Endothelial cell of umbilical vein (primary cell): ENCODE measurements at places on chromosomes 7 and 10. TPM values are rescaled to one million over a fixed set of nuclear protein-coding genes. Genes with fewer than 3 reads are reported as not detected.

- no peak for DNase-seq
These were observed 55.8 kb downstream of the NCAPG2 start for GRCh38 chr7:158648787-158649186.

DNA sequence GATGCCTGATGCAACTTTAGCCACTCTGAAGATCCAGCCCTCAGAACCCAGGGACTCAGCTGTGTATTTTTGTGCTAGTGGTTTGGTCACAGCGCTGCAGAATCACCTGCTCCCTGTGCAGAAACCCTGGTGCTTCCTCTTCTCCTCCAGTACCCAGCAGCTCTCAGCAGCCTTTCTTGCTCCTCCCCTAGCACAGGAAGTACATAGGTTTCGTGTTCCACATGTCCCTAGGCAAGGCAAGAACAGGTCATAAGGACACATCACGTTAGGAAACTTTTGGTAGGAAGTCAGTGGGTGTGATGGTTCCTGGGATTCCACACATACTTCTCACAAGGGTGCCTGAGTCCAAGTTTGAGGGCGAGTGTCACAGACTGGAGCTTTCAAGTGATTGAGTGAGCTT, 167.9 kb upstream of the PRSS1 start:
- DNase-seq, result no peak

GRCh38 chr7:19099194-19099593, 18.2 kb downstream of the TWIST1 start:
- no peak for DNase-seq

DNA sequence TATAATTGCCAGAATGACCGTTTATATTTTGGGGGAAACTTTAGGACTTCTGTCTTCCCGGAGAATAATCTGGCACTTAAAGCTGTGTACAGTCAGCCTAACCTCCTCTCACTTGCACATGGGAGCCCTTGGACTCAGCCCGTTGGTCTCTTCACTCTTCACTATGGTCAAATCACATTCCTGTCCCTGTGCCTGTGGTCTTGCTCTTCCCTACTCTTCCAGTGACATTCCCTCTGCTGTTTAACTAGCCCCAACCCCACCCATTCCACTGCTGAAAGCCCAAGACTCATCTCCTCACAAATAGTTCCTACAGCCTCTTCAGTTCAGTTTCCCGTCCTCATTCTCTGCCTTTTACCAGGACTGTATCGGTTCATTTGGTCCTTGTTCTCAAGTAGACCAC, 135.0 kb downstream of the DYNC1I1 start:
- DNase-seq, result no peak

Gene SPDYE2
- total RNA-seq, result not detected in 2 replicates

- DNase-seq, result no peak
These were observed 5.1 kb upstream of the CSGALNACT2 start for GRCh38 chr10:43132867-43133787.

Gene SLC26A5
- total RNA-seq, result not detected in 2 replicates

DNA sequence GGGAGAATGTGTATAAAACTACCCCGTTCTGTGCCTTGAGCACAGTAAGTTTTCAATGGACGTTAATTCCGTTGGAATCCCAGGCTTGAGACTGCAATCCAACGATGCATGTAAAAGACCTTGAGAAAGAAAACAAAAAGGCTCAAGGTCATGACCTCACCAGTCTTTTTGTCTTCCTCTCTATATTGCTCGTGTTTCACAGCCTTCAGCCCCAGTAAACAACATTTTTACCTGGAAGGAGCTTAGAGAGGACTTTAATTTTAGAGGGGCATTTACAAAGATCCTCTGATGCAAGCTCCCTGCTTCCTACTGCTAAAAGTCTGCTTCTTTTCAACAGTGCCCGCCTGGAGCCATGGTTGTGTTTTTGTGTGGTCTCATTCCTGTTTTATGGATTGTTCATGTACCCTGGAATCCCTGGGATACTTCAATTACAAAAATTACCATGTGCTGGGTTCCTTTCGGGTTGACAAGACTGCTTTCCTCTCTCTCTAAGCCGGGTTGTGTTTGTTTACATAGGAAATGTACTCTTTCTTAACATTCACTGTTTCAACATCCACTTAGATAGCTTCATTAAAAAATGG, 320.1 kb upstream of the NFE2L3 start:
- no peak for DNase-seq

DNA sequence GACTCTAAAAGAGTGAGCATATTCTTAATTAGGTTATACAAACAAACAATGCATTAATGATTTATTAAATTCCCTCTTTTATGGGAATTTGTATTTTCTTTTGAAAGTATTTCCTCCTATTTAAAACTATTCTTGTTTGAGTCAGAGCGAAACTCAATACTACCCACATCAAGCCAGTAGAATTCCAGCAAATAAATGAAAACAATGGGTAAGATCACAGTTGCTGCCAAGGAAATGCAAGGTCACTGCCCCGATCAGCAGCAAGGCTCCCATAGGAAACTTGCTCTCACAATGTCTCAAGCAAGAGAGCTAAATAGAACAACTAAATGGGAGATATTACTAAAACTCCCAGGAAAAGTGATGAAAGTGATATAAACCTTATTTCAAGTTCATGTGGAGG, 206.3 kb downstream of the THSD7A start:
- DNase-seq, result peak; percentile 96

DNA sequence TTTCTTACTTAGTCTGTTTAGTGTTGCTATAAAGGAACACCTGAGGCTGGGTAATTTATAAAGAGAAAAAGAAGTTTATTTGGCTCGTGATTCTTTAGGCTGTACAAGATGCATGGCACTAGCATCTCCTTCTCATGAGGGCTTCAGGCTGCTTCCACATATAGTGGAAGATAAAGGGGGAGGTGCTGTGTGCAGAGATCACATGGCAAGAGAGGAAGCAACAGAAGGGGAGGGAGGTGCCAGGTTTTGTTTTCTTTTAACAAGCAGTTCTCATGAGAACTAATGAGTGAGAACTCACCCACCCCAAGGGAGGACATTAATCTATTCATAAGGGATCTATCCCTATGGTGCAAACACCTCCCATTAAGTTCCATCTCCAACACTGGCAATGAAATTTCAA, 17.3 kb downstream of the CYP2E1 start:
- no peak for DNase-seq

DNA sequence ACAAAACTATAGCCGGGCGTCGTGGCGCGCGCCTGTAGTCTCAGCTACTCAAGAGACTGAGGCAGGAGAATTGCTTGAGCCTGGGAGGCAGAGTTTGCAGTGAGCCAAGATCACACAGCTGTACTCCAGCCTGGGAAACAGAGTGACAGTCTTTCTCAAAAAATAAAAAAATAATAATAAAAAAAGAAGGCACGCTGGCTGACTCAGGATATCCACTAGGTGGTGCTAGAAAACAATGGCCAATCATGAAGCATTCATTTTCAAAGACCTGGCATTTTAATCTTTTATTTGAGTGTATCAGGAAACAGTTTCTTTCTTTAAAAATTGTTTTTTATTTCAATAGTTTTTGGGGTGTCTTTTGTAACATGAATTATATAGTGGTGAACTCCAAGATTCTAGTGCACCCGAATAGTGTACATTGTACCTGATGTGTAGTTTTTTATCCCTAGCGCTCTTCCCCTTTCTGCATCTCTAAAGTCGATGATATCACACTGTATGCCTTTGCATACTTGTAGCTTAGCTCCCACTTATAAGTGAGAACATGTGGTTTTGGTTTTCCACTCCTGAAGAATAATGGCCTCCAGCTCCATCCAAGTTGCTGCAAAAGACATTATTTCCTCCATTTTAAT, 88.6 kb downstream of the LYZL1 start:
- DNase-seq, result peak; percentile 30

GRCh38 chr7:139047970-139048369, 12.1 kb upstream of the ZC3HAV1L start:
- no peak for DNase-seq

DNA sequence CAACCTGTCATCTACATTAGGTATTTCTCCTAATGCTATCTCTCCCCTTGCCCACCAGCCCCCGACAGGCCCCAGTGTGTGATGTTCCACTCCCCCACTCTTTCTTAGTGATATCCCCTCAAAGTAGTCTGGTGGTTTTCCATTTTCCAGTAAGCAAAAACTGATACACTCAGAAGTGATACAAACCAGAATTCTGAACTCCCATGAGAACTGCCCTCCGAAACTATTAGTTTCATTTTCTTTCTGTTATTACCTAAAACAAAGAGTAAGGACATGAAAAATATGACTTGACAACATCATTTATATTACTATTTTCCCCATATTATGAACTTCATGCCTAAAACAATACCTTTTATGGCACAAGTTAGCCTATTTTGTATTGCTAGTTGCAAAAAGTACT, 175.0 kb downstream of the OTUD1 start:
- no peak for DNase-seq

GRCh38 chr7:148927123-148928045, 43.3 kb upstream of the EZH2 start:
- DNase-seq, result no peak

Gene BHLHA15
- 1.2 and 1.5 TPM in 2 replicates for total RNA-seq

Gene TCAF2
- 7.1 and 8.4 TPM in 2 replicates for total RNA-seq

DNA sequence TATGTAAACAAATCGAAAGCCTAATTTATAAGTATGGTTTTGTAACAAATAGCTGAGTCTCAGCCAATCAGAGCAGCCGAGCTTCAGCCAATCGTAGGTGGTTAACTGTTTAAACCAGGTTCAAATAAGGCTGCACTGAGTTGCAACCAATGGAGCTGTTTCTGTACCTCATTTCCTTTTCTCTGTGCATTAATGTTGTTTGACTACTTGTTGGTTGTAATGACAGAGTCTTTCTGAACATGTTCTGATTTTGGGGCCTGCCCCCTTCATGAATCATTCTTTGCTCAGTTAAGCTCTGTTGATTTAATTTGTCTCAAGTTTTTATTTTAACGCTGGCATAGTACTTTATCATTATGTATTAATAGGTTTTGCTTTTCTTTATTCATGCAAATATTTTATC, 14.6 kb downstream of the OTUD1 start:
- no peak for DNase-seq

DNA sequence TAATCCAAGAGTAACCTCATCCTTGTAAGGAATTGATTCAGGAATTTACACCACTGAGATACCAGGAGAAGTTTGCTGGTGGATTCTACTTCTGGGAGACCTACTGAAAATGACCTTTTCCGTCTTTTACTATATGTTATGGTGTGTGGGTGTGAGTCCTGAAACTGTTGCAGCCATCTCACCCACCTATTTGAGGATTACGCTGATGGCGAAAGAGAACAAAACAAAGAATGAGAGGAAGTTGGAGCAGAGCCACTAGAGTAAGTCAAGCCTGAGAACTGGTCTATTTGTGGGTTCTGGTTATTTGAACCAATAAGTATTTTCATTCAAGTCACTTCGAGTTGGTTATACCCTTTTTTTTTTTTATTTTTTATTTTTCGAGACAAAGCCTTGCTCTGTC, 12.7 kb upstream of the ABCC2 start:
- peak; percentile 15 for DNase-seq

- no peak for DNase-seq
These were observed 196.0 kb upstream of the C7orf33 start for GRCh38 chr7:148394582-148394981.

Gene LRRC18
- total RNA-seq, result not detected in 2 replicates

GRCh38 chr7:105636982-105637381, 55.7 kb upstream of the EFCAB10 start:
- DNase-seq, result no peak

- no peak for DNase-seq
These were observed 1.3 kb upstream of the SCD start for GRCh38 chr10:100345570-100346330.

Gene HMX3
- total RNA-seq, result not detected in 2 replicates

Gene SLC18A3
- not detected in 2 replicates for total RNA-seq

- no peak for DNase-seq
These were observed 218.4 kb upstream of the SEMA3D start for GRCh38 chr7:85405016-85405902.

DNA sequence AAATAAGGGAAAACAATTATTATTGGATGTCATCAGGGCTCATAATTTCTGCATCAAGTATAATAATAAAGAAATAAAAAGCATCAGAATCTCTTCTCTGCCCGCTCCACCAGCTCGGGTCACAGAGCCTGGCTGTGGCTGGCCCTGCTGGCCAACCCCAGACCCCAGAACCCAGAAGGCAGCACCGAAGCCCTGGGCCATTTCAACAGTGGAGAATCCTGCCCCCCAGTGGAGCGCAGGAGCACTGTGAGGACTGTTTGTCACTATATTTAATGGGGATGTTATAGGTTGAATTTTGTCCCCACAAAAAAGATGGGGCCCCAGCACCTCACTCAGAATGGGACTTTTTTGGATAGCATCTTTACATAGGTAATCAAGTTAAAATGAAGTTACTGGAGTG, 27.3 kb downstream of the DENND11 start:
- no peak for DNase-seq

DNA sequence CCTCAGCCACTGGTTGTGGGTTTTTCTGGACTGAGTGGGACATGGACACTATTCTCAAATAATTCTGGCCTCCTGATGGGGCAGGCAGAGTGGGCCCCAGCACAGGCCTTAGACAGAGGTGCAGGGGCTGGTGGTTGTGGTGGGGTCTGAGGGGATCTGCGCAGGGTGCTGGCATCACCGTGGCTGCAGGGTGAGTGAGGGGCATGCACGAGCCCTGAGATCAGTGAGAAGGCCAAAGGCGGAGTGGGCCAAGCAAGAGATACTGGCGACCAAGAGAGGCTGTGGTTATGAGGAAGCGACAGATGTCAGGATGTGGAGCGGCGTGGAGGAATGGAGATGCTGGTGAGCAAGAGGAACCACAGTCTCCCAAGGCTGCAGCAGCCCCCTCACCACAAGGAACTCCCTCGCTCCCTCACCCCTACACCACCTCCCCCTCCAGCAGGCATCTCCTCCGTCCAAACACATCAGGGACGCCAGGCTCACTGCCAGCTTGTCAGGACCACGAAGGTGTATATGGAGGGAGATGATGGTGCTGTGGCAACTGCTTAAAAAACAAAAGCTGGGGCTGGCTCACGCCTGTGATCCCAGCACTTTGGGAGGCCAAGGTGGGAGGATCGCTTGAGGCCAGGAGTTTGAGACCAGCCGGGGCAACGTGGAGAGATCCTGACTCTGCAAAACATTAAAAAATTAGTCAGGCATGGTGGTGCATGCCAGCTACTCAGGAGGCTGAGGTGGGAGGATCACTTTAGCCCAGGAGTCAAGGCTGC, 9.6 kb downstream of the PRF1 start:
- DNase-seq, result no peak

DNA sequence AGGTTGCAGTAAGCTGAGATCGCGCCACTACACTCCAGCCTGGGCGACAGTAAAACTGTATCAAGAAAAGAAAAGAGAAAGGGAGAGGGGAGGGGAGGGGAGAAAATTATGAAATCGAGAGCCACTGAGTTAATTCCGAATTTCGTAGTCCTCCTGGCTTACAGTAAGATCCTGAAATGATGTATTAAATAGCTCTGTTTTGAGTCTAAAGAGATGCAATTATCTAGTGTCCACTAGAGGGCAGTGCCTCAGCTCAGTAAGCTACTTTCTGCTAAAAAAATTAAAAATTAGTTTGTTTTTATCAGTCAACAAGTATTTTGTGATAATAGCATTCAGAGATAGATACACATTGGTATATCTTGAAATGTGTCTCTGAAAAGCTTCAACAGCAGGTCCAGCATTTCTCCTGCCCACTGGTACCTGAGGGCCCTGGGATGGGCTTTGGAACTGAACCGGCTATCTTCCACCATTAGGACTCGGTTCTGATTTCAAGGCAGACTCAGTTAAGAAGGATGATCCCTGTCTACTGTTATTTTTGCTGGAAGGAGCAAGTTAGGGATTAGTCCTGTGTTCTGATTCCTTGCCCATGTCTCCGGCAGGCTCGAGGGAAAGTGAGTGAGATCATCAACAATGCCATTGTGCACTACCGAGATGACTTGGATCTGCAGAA, 19.5 kb downstream of the TSPAN33 start:
- DNase-seq, result peak; percentile 61
